ENCODE measurements at places on chromosomes 4 and X.

DNA sequence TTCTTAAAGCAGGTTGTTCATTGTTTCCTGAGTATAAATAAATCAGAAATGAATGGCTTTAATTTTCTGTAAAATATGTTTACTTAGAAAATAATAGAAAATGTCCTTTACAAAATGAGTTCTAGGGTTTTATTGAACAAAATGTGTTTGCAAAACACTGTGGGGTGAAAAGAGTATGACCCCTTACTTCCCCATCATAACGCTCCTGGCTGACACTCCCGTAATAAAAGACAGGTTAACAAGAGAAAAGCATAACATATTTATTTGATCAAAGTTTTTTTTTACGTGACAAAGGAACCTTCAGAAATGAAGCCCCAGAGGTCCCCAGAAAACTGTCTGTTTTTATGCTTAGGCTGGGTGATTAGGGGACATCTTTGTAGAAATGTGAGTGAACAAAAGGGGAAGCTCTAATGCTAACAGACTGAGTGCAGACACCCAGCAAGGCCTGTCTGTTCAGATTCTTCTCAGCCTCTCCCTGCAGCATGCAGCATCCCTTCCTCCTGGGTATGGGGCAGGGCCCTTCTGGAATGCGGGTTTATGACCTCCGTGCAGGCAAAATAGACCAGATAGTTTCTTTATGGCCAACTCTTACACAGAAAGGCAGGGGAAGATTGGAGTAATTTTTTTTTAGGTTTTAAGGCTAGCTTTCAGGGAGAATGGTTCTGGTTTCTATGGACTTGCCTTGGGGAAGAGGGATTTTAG lies 26.1 kb downstream of the ZFP42 start:
- DNase-seq: no peak

DNA sequence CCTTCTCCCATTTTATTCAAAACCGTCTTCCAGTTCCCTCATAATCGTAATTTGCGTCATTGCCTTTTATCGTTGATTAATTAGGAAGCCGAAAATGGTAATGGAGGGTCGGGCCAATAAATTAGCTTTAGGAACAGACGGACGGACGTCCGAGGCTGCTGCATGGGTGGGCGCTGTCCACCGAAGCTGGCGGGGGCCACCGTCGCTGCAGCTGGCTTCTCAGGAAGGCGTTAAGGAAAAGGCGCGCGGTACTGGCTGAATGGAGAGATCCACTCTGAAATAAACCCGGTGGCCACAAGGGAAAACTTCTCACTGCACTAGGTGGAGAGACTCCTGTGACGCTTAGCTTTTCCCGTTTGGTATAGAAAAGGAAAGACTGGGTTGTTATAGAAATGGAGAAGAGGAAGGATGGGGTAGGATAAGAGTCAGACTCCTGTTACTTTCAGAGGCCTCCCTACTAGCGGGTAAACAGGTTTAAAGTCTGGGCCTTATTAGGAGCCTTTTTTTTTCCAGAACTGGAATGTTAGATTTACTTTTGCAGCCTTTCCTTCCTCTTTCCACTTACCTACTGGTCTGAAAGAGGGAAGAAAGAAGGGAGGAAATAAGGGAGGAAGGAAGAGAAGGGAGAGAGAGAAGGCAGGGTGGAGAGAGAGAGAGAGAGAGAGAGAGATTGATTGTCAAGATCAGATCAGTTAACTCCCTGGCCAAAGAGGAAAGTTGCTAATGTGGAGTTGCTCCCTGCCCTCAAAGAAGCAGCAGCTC lies 11.3 kb upstream of the PRDM8 start:
- no peak for DNase-seq

DNA sequence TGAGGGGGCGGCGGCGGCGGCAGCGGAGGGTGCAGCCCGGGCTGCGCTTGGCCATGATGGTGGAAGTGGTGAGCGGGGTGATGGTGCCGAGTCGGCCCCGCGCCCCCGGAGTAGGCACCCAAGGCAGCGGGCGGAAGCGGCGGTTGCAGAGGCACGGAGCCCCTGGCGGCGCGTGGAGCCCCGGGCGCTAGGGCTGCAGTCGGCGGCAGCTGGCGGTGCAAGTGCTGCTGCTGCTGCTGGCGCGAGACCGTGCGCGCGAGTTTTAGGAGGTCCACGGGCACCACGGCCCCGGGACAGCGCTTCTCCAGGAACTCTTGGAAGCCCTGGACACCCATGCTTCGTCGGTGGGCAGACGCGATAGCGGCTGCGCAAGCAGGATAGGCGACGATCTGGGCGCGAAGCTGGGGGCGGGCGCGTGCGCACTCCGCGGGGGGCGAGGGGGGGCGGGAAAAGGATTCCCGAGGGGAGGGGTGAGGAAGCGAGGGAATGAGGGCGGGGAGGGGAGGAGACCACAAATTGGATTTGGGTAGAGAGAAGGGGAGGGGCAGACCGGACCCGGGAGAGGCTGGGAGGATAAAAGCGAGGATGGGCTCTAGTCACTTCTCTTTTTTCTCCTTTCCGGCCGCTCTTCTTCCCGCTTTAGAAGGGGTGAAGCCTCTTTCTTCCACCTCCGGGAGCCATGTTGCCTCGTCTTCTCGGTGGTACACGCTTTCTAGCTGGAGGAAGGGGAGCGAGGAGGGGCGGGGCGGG lies at the start of gene FAM120C:
Gene FAM120C, minus strand, starts transcription at position 391 of the 750 bp plus-strand sequence. Its CDS starts 56 bp downstream, at position 335.
- DNase-seq: peak; percentile 39

DNA sequence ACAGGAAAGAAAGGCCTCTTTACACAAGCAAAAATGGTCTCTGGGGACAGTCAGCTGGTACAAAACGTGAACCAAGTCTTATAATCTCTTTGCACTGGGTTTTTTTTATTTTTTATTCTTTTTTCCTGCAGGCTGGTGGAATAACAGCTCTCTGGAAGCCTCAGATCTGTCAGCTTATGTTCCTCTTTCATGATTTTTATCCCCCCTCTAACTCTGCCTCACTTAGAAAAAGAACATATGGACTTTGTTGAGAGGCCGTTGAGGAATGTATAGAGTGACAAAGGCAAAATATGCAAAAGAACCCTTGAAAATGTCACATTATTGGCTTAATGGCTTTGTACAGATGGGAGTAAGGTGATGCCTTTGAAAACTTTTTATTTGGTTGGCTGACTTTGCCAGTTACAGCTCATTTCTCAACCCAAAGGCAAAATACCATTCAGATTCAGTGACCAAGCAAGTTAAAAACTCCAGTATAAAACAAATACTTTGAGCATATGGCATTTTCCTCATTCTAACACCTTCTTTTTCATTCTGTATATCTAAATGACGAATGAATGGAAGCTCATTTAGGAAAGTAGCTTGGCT lies 111.1 kb downstream of the RNF150 start:
- no peak for DNase-seq

- DNase-seq: no peak
Measured at GRCh38 chrX:97400492-97400891, 516.8 kb downstream of the RPA4 start.

- no peak for DNase-seq
Measured at GRCh38 chr4:42123071-42123644, 29.3 kb downstream of the BEND4 start.

All from T-helper 22 cell (primary cell).